ENCODE measurements at places on chromosomes 3 and 15.

- no peak for DNase-seq
Measured at GRCh38 chr15:83287541-83288027, 3.1 kb upstream of the BNC1 start.

DNA sequence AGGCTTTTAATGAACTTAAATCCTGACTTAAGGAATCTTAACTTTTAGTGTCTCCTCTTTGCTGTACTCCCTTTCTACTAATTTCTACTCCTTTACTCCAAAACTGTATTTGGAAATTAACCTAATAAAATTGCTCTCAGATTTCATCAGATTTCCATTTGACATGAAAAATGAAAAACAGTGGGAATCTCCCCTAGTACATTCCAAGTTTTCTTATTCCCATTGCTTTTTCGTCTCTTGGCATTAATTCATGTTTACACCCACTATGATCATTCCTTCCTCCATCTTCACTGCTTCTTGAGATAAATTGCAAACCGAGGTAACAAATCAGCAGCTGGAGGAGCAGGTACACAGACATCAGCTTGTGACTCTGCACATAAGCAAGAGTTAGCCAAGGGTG is 208.7 kb downstream of the VGLL3 start:
- no peak for DNase-seq

- DNase-seq, result no peak
Measured at GRCh38 chr3:52005571-52005986, 9.9 kb upstream of the RPL29 start.

DNA sequence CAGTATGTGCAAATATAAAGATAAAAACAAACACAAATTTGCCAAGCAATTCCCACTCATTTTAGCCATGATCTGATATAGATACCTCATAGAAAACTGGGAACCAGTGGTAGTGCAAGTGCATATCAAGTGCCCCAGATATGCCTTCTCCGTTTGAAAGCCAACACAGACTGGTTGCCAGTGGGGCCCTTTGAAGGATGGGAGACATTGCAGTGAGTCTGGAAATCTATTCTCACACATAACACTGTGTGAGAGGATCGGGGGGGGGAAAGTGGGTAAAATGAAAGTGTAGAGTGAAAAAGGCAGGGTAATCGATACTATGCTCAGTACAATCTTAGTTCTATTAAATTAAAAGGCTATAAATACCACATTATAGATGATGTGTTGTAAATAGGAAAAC is 83.0 kb downstream of the CBLB start:
- DNase-seq, result no peak

GRCh38 chr3:61948699-61949305 is 387.4 kb downstream of the PTPRG start:
- no peak for DNase-seq

DNA sequence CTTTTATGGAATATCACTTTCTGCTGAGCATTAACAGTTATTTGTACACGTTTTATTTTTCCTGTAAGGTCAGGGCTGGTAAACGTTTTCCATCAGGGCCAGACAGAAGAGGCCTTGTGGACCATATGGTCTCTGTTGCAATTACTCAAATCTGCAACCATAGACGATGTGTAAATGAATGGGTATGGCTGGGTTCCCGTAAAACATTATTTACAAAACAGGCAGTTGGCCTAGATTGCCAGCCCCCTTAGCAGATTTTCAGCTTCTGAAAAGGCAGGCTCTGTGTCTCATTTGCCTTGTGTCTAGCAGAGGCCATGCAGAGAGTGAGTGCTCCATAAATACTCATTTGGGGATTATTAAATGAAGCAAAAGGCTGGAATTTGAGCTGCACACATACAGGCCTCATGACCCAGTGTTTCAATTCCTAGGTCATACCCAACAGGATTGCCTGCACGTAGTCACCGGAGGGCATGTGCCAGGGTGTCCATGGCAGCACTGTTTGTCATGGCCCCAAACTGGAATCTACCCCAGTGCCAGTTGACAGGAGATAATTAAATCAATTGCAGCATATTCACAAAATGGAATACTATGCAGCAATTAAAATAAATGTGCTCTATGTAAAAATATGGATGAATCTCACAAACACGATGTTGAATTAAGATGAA is 51.3 kb downstream of the GPD1L start:
- DNase-seq, result no peak

DNA sequence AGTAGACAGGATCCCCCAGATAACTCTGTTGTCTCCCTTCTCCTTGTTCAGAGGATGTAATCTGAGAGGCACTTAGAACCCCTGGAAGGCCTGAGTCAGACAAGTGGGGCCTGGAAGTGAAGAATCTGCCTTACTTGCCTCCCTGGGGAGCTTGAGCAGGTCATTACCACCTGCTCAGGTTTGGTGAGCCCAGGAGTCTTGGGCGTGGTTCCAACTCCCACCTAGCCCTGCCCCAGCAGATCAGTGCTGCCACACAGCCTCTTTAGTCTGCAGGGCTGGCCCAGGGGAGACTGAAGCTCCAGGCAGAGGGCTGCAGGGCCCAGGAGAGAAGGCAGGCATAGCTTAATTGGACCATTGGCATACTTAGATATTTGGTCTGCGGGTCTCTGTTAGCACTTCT is 230.0 kb downstream of the ERC2 start:
- DNase-seq, result no peak

DNA sequence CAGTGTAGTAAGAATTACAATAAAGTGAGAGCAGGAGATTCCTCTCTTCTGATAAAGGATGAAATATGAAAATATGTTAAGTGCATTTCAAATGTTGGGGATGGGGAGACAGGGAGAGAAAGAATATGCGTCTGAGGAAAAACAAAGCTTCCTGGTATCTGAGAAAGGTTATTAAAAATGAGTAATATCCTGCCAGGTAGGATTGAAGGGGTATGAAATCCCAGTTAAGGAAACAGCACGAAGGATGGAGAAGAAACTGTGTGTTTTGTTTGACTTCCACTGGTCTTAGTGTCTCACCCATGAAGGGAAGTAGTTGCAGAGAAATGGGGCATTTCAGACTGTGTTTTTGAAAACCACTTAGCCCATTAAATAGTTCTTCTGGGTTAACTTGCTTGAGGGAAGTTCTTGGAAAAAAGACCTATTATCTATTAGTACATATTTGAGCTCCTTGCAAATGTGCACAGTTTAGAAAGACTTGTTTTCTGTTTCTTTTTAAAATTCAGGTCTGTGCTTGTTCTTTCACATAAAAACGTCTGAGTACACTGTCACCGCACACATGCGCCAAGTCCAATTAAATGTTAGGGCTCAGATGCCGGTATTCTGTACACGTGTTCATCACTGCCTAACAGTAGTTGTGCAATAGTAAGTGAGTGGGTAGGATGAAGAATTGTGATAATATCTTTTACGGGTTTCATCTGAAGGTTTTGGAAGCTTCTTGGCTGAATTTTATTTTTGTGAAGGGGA is 196.1 kb upstream of the P2RY1 start:
- no peak for DNase-seq

GRCh38 chr3:112391648-112392047 is 58.7 kb downstream of the CD200 start:
- DNase-seq, result no peak

DNA sequence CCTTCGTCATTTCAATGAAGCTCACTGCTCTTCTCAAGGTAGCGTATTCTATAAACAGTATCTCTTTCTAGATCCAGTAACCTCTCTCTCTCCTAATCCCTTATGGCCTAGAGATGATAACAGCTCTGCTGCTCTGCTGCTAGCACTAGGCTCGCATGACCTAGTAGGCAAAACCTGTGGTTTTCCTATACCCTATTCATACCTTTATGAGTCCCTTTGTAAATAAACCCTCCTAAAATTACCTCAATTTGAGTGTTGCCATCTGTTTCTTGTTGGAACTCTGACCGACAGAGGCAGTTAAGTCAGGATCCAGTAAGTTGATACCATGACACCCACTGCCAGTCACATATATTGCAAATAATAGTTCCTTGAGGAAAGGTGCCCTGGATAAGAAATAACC is 7.3 kb downstream of the CCDC14 start:
- no peak for DNase-seq

DNA sequence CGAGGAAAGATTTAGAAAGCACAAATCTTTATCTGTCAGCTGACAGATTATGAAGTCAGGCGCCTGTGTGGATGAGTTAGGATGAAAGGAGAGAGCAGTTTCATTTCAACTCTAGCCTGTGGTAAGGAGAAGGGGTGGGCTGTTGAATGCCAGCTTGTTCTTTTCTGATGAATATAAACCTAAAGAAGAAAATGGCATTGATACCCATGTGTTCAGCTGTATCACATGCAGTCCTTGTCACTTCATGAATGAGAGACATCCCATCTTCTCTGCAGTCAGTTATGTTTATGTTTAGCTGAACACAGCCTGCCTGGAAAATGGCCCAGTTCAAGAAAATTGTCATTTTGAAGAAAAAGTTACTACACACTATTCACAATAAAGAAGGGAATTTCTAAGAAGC is 345.7 kb upstream of the RBMS3 start:
- DNase-seq, result no peak

GRCh38 chr3:16249336-16249735 is 15.4 kb downstream of the DPH3 start:
- DNase-seq, result no peak

GRCh38 chr15:96306321-96306720 is 24.2 kb upstream of the NR2F2 start:
- DNase-seq, result no peak

DNA sequence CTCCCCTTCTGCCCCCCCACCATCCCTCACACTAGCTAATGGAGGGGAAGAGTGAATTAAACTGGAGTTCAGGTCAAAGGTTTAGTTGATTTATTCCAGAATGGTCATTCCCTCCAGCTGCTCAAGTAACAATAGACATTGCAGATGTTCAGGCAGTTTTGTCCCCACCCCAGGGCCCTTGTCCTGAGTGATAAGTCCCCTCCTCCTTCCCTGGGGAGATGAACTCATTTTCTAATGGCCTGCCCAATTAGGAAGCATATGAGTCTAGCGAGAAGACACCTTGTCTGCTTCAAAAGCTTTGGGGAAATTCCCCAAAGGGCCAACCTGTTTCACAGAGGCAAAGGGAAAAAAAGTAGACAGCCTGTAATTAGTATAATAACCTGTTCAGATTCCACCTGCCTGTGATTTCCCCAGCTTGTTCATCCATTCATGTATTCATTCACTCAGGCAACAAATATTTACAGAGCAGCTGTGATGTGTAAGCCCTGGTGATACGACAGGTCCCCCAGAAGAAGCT is 165.3 kb downstream of the SHQ1 start:
- DNase-seq, result no peak

DNA sequence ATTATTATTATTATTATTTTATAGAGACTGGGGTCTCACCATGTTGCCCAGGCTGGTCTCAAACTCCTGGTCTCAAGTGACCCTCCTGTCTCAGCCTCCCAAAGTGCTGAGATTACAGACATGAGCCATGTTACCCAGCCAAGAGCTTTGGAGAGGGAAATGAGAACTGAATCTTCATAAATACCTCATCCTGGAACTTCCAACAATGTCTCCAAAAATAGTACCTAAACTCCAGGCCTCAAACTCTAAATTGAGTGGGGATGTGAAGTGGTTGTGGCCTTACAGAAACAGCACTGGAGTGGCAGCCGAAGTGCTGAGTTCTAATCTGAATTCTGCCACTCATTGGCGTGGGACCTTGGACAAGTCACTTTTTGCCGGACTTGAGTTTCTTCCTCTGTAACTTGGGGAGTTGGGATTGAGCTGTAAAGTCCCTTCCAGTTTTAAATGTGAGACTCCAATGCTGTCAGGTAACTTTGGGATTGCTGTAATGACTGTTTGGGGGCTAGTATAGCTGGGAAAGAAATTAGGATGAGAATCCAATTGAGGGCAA is 10.0 kb upstream of the SRP14 start:
- no peak for DNase-seq

- DNase-seq, result no peak
Measured at GRCh38 chr3:108088146-108088545, 2.7 kb downstream of the CD47 start.

DNA sequence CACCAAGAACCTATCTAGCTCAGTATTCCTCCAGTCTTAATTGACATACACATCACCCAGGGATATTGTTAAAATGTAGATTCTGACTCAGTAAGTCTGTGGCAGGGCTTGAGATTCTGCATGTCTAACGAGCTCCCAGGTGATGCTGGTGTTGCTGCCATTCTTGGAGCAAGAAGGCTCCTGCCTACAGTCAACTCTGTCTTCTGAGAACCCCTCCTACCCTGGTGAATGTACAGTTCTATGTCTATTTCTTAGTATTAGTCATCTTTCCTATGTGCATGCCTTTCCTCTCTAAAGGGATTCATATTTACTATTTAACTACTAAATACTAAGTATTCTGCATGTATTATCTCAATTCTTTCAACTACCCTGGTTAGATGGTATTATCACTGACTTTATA is 268.7 kb downstream of the EDEM1 start:
- DNase-seq, result no peak

DNA sequence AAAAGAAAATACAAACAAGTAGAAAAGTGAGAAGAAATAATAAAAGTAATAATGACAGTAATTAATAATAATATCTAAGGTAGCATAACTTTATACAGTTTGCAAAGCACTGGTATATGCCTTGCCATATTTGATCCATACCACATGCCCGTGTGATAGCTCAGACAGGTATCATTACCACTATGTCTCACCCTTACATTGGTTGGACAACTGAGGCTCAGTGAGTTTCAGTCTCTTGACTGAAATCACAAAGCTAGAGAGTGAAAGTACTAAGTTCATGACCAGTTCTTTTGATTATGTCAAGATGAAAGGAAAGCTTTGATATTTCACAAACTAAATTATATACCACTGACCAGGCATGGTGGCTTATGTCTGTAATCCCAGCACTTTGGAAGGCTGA is 408.9 kb downstream of the GAP43 start:
- no peak for DNase-seq

DNA sequence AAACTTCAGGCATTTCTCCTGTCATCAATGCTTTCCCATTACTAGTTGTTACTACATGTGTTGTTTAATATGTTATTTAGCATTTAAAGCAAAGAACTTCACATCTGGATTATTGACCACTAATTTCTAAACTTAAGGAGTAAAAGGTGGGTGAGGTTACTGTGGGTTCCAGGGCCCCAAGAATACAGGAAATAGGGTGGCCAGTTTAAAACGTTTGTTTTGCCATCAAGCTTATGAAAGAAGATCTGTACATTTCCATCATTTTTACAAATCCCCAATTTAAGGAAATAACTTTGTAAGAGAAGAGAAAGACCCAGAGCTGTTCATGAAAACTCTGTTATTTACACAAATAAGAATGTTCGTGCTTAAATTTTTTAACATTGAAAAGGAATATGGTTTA is 54.5 kb upstream of the ACKR4 start:
- DNase-seq, result no peak

GRCh38 chr15:74062236-74062635 is 20.1 kb downstream of the GOLGA6A start:
- DNase-seq, result no peak

DNA sequence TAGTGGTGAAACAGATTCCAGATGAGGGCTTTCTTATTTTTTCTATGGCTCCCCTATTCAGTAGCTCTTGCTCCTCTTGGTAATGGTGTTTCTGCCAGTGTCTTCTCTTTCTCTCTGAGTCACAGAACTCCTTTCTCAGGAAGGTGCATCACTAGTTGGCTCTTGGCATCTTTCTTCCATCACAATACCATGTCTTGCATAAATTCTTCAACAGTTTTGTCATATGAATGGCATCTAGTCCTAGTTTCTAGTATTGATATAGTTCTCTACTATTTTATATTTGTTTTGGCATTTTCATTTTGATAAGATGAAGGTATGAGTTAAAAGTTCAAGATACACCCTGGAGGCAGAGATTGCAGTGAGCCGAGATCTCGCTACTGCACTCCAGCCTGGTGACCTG is 51.0 kb downstream of the REC114 start:
- no peak for DNase-seq

Measured in stimulated activated CD4-positive, alpha-beta T cell treated with anti-CD3 and anti-CD28 coated beads, Interleukin-1b, Interleukin-23, amount 100 ng/mL, for 1 hour (primary cell).